ENCODE measurements at places on chromosomes 7 and 10.

- no peak for DNase-seq
Observed at GRCh38 chr10:119275085-119275484, 67.7 kb downstream of the GRK5 start.

DNA sequence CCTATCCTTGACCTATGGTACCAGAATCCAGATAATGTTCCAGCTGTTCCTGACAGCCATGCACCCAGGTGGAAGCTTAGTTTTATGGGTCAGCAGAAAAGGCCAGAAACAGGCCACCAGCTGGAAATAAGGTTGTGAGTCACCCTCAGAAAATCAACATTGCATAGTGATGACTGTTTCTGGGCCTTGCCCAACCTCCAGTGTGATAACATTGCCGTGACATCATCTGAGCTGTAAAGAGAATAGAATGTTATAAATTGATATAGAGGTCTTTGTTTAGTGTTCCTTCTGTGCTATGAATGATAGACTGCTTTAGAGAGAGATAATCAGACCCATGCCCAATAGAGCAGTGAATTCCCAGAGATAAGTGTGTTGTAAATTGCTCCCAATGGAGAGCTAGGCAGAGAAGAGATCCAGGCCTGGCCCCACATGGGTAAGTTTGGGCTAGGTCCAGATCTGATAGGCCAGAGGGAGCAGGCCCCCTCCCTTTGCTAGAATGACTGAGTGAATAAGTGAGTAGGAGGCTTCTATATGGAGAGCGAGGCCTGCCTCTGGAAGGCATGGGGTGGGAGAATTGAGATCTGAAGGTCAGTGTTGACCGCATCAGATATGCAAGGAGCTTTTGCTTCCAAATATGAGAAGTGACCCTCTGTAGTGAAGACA, 14.2 kb upstream of the HPS1 start:
- DNase-seq: no peak

- no peak for DNase-seq
Observed at GRCh38 chr10:50536617-50537240, 87.0 kb downstream of the SGMS1 start.

DNA sequence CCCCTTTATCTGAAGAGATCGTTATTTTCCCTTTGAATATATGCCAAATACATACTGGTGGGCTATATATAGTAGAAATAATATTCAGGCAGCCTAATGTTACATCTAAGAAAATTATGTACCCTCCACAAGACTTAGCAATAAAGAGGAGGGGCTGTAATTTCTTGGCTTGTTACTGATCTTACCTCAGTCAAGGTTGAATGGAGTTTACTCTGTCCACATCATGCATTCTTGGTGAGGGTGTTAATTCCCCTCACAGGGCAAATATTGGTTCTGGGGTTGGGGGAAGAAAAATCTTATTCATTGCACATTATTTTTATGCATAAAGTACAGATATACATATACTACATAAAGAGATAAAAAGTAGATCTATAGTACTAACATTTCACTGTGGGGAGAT, 145.8 kb upstream of the ANK3 start:
- DNase-seq: no peak

- no peak for DNase-seq
Observed at GRCh38 chr10:113138937-113139585, 189.0 kb downstream of the TCF7L2 start.

DNA sequence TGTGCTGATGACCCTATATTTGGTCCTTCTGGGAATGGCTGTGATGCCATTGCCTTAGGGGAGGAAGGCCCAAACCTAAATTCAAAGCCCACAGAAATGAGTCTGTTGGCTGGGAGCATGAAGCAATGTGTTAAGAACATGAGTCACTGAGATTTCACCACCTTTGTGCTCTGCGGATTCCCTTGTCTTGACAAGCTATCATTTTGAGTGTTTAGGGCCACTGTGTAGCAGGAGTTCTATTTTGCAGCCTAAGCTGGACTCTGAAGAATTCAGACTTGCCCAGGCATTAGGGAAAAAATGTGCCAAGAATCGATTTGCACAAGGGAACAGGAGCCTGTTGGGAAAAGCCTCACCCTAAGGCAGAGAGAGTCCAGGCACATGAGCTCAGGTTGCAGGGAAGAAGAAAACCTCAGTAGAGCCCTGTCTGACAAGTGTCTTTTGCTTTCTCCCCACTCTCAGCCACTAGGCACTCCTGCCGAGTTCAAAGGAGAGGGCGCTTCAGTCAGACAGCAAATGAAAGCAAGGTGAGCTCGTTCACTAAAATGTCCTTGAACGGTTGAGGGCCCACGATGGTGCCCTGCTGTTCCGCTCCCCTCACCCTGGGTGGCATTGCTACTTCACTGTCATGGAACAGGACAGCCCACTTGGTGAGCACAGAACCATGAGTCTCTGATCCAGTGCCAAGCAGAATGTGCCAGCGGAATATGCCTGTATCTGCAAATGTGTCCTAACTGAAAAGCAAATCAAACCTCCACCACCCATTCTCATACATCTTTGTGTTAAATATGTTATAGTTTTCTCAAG, 93.6 kb downstream of the PRLHR start:
- DNase-seq: no peak

- no peak for DNase-seq
Observed at GRCh38 chr7:5636446-5636835, 145.0 kb downstream of the RNF216 start.

- DNase-seq: no peak
Observed at GRCh38 chr7:128804484-128804883, 12.7 kb downstream of the CCDC136 start.

DNA sequence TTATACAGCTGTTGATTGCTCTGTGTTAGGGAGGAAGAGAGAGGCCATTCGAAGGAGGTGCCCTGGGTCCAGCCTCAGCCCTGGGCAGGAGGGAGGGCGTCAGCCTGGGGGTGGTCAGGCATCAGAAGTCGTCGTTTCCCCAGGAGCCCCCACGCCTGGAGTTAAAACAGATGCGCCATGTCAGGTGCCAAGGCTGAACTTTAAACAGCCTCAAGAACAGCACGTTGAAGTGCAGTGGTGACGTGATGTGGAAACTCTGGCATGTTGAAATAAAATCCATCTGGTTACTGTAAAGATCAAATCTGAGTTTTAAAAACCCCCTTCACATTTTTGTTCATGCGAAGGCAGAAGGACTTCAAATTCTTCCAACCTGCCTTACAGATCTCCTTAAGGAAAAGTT, 128.4 kb upstream of the PPP2R2D start:
- no peak for DNase-seq

GRCh38 chr7:146119002-146119401, 2.4 kb downstream of the CNTNAP2 start:
- no peak for DNase-seq

- DNase-seq: no peak
Observed at GRCh38 chr7:63521-64021, 128.8 kb upstream of the FAM20C start.

- DNase-seq: no peak
Observed at GRCh38 chr7:129617178-129617577, 5.7 kb downstream of the NRF1 start.

DNA sequence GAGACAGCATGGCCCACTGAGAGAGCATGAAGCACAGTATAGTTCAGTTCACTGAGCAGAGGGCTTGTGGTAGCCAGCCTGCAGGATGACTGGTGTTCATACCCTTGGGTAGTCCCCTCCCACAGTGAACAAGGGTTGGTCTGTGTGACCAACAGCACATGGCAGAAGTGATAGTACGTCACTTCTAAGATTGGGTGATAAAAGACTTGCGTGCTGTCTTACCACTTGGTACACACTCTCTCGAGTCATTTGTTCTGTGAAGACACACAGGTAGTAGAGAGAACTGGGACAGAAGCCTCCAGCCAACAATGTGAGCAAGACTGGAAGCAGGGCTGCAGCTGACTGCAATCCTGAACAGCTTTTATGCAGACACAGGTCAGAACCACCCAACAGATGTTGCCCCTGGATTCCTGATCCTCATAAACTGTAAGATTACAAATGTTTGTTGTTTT, 14.6 kb downstream of the EPC1 start:
- DNase-seq: no peak

DNA sequence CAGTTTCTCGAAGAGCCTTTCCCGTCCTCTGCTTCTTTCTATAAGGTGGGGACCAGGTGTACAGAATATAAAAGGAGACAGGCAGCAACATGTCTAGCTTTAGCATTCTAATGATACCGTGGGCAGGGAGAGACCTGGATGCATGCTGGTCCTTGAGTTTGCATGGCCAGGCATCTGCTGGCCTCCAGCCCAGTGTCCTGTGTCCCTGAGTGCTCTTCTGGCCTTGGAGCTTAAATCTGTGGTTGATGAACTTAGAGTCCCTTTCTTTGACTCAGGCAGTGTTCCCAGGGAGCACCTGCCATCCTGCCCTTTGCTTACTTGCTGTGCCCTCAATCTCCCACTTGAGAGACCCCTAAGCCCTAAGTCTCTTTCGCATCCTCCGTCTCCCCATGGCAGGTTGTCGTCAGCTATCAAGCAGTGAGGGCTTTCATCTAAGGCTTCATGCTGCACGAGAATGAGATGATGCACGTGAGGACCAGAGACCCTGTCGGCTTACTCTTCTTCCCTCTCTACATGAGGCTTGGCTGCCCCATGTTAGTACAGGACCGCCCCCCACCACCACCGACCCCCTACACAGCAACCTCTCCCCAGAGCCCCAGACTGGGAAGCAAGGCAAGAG, 313.4 kb upstream of the C7orf33 start:
- no peak for DNase-seq

DNA sequence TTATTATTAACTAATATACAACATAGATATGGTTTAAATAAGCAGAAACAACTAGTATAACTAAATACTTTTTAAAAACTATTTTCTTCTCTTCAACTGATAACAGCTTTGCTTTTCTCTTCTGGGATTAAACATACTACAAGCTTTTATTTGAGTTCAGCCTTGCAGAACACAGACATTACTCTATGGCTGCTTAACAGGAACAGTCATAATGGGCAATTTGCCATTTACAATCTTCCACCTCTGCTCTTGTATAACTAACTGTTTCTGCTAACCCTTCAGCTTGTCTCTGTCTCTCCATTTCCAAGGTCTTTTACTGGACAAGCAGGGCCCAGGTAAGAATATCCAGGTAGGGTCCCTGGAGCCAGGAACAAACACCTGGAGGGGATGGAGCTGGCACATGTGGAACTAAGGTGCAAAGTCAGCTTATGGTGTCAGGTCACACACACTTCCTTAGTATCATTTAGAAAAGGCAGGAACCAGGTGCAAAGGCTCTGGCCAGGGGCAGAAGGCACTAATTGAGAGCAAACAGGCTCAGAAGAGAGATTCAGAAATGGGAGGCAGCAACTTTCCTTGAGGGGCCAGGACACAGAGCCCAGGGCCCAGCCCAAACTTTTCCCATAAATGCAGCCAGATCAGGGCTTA, 93.1 kb downstream of the STRA8 start:
- no peak for DNase-seq

DNA sequence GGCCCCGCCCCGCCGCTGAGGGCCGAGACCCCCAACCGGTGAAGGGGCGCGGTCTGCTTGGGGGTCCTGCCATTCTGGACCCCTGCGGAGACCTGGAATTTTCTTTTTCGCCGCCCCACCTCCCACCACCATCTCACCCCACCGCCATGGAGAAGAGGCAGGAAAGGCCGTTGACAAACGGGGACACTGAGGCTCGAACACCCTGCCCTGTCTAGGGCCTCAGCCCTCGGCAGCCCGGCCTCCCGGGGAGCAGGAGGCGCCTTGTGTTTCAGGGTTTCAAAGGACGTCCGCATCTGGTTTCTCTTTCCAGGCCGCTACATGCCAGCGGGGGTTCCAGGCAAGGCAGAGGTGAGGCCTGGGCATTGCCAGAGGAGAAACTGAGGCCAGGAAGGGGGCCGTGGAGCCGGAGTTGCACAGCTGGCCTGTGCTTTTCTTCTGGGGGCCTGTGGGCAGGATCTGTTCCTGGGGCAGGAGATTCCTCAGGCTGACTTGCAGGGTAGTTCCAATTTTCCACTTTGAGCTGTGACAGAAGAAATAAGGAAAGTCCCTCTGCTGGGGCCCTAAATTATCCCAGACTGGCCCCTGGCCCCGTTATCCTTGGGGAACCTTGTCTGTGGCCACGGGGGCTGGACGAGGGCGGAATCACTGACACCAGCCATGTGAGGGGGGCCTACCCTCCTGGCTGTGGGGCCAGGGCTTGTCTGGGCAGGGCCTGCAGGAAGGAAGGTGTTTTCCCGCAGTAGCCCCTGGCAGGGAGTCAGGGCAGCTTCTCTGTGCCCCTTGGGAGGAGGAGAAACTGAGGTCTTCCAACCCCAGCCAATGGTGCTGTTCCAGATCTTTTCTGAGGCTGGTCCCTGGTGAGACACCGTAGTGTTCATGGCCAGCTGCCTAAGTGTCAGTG, 900 bp upstream of the MICALL2 start:
- no peak for DNase-seq

DNA sequence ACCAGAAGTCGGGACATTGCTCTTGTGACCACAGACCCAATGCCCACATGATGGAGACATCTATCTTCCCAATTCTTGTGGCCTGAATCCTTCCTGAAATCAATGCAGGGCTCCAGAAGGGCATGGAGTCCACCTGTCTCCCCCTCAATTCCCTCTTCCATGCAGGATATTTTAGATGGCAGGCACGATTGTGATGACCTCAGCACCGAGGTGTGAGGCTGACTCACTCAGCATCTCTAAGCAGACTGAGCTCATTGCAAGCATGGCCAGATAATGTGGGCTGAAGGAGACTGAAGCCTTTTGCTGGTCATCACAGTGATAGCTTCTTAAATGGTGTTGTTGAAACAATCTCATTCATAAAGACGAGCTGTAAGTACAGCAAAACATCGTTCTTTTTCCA, 374.9 kb upstream of the PODXL start:
- no peak for DNase-seq

DNA sequence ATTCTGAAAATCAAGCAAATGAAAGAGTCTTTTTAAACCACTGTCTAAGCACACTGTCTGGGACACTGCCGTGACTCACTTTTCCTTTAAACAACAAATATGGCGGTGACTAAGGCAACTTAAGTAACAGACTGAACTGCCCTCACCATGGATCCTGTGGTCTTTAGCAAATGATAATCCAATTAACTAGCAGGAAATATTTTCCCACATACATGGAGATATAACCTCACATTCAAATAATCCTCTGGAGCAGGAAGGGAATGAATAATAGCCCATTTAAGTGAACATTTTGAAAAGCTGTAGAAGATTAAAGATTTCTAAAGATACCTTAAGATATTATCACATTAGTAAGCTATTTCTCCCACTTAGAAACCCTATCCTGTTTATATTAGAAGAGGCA, 40.3 kb upstream of the LRRC17 start:
- no peak for DNase-seq

- no peak for DNase-seq
Observed at GRCh38 chr7:50208378-50208982, 96.0 kb upstream of the IKZF1 start.

DNA sequence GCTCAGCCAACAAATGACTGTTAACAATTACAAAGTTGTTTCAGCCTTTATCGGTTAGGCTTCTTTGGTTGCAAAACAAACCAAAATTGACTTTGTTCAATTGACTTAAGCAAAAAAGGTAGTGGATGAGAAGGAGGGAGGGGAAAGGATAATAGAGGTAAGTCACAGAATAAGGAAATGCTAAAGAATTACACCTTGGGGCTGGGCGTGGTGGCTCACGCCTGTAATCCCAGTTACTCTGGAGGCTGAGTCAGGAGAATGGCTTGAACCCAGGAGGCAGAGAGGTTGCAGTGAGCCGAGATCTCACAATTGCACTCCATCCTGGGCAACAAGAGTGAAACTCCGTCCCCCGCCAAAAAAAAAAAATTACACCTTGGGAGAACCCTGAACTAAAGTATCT, 41.4 kb downstream of the AHCYL2 start:
- no peak for DNase-seq

- DNase-seq: no peak
Observed at GRCh38 chr7:139674341-139674740, 103.5 kb downstream of the HIPK2 start.

Measured in NCI-H748 treated with DMSO at 0.1 percent for 48 hours (cell line).